ENCODE measurements at places on chromosomes 16 and 17.

DNA sequence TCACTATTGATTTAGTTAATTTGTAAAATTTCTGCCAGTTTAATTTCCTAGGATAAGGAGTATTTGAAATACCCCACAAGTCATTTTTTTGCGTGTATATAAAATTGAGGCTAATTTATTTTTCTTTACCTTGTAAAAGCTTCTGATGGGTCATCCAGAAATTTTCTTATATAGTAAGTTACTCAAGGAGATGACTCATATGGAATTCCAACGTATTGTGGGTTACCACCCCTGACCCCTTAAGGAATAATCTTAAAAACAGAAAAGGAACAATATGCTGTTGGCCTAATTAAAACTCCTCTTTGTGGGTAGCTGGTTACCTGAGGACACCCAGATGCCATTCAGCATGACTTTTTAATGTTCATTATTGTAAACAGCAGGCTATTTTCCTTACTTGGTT is 13.6 kb downstream of the HEATR6 start:
- no peak for DNase-seq

DNA sequence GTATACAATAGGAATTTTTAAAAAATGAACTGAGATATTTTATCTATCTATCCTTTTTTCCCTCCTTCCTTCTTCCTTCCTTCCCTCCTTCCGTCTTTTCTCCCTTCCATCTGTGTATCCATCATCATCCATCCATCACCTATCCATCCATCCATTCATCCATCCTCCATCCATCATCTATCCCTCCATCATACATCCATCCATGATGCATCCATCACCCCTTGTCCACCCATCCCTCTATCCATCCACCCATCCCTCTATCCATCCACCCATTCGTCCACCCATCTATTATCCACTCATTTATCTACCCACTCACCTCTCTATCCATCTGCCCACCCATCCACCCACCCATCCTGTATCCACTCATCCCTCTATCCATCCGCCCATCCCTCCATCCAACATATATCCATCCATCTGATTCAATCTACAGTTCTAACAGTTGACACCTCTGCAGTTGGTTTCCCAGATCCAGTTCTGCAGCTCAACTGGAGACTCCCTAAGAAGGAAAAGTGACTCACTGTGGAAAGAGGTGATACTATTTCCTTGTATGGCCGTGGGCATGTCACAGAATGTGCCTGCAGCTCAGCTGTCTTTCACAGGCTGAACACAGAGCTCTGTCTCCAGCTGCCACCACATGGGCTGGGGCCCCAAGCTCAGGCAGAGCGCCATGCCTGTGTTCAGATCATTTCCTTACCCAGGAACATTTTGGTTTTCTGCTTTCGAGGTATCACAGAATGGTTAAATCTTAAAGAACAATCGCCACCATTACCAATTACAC is 130.8 kb downstream of the XYLT1 start:
- DNase-seq: no peak

- DNase-seq: no peak
Observed at GRCh38 chr16:1998360-1998835, 8.6 kb downstream of the SYNGR3 start.

GRCh38 chr16:9259914-9260608 is 168.6 kb downstream of the HAPSTR1 start:
- DNase-seq: no peak

DNA sequence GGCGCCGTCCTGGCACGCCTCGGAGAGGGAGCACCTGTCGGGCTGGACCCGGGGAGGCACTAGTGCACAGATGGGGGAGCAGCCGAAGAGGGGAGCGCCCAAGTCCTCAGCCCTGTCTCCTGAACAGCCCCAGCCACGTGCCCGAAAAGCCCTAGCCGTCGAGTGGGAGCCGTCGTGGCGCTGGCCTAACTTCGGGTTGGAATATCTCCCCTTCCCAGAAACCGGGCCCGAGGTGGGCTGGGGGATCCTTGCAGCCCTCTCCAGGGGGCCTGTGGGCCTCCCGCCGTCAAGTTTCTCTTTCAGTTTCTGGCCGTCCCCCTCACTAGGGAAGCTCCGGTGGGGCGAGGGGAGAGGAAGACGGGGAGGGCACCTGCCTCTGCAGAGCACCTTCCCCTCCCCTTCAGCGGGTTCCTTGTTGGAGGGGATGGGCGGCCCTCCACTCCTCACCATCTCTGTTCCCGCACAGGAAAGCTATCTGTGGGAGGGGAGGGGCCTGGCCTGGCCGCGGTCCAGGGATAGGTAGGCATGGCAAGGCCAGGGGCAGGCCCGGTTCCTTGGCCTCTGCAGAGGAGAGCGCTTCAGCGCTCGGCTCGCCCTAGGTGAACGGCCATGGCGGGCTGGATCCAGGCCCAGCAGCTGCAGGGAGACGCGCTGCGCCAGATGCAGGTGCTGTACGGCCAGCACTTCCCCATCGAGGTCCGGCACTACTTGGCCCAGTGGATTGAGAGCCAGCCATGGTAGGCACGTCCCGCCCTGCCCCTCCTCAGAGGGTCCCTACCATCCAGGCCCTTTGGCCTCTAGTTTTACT is 709 bp downstream of the STAT5A start:
- no peak for DNase-seq

DNA sequence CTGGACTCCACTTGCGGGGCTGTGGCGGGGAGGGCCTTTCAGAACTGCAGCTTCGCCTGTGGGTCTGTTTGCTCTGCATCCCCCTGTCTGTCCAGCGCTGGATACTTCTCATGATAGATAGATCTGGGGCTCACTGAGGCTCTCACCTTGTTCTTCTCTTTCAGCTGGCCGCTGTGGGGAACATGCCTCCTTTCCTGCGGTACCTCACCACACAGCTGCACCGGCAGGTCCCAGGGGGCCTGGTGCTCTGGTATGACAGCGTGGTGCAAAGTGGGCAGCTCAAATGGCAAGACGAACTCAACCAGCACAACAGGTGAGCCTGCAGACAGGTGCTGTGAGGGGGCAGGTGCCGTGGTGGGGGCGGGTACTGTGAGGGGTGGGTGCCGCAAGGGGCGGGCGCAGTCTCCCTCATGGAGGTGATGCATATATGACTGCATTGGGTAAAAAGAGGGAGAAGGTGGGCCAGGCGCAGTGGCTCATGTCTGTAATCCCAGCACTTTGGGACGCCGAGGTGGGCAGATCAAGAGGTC is 6.2 kb downstream of the ENGASE start:
- DNase-seq: no peak

DNA sequence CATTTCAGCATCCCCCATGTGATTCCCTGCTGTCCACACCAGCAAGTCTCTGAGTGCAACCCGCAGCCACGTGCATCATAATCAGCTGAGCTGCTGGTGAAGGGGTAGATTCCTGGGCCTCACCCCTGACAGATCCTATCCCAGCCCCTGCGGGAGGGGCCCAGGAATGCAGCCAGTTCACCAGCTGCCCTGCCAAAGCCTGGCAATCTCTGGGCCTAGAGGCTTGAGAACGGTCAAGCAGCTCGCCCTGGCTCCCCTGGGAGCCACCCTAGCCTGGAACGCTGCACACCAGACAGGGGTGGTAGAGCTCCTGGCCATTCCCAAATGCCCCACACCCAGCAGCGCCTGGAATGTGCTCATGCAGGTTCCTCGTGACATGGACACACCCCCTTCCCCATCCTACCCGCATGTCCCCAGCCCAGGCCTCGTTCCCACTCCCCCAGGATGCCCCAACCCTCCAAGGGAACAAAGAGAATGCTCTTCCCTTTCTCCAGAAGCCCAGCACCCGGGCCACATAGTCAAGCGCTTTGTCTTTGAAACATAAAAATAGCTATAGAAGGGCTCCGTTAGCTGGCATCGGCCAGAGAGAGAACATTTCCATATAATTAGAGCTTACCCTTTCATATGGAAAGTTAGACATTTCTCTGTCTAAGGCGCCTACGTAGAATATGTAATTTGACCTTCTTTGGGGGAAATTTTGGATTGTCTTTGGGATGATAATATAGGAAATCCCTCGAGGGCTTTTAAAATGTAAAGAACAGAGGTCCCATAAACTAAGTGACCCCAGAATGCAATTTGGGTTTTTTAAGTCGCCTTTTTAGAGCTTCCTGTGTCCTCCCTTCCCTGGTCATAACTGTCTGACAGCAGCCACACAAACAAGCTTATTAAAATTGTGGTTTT is 3.4 kb downstream of the CEP295NL start:
- no peak for DNase-seq

DNA sequence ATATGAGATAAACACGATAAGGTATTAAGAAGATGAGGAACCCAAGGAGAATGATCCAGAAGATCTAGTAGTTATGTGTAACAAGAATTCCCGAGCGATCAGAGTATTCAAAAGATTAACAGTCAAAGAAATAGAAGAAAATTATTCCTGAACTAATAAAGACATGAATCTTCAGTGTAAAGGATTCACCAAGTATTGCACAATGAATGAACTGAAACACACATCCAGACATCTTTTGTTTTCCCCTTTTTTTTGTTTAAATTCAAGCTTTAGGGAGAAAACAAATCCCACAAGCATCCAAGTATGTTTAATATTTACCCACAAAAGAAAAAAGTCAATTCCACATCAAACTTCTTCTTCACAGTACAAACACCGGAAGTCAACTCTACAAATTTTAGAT is 23.7 kb upstream of the MYOCD start:
- no peak for DNase-seq

DNA sequence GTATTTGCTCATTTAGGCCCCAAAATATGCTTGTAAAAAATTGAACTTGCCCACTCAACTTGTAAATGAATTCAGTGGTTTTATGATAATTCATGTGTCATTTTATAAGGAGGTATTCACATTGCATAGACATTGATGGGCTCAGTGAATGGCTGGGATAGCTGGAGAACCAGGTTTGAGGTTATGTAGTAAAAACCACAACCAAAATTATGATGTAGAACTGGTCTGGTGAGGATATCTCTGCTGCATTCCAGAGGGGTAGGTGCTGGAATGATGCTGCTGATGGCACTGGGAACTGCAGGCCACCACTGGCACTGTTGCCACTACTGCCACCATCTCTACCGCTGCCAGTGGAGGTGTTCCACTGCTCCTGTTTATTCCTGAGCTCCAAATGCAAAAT is 21.5 kb upstream of the RABEP1 start:
- DNase-seq: no peak

GRCh38 chr17:72512649-72513556 is 392.1 kb downstream of the SOX9 start:
- no peak for DNase-seq

GRCh38 chr17:29102741-29103181 is 59.8 kb downstream of the PIPOX start:
- no peak for DNase-seq

GRCh38 chr16:68382296-68382718 is 66.0 kb downstream of the SMPD3 start:
- DNase-seq: peak; percentile 62

DNA sequence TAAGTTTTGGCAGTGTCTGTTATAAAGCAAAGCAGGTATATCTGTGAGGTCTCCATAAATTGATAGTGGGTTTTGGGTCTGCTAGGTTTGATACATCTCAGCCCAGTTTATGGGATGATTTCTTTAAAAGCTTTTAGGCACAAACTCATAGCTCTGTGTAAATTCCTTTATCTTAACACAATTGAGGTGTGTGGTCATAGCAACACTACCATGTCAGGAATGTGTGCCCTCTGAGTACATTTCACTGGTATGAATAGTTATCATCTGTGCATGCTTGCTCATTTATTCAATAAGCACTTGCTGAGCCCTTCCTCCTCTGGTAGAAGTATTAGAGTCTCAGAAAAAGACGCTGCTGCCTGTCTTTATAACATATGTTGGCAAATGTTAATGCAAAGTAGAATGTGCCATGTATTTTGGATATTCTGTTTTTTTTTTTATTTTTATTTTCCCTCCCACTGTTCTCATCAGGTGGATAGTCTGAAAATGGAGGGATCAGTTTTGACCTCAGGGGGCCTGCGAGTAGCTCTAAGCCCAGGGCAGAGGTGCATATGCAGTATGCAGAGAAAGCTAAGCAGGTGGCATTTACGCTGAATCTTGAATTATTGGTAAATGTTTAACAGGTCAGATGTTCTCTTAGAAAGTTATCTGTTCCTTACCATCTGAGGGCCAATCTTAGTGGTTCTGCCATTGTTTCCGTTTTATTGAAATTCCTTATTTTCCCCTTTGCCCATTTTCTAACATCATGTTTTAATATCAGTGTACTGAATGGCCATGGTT is 90.7 kb downstream of the WNT3 start:
- no peak for DNase-seq

GRCh38 chr17:62064791-62065563 is at the start of gene MED13:
Gene MED13 (minus strand): TSS chr17:62065278. CDS start chr17:62065205, 73 bp downstream.
- DNase-seq: peak; percentile 63

DNA sequence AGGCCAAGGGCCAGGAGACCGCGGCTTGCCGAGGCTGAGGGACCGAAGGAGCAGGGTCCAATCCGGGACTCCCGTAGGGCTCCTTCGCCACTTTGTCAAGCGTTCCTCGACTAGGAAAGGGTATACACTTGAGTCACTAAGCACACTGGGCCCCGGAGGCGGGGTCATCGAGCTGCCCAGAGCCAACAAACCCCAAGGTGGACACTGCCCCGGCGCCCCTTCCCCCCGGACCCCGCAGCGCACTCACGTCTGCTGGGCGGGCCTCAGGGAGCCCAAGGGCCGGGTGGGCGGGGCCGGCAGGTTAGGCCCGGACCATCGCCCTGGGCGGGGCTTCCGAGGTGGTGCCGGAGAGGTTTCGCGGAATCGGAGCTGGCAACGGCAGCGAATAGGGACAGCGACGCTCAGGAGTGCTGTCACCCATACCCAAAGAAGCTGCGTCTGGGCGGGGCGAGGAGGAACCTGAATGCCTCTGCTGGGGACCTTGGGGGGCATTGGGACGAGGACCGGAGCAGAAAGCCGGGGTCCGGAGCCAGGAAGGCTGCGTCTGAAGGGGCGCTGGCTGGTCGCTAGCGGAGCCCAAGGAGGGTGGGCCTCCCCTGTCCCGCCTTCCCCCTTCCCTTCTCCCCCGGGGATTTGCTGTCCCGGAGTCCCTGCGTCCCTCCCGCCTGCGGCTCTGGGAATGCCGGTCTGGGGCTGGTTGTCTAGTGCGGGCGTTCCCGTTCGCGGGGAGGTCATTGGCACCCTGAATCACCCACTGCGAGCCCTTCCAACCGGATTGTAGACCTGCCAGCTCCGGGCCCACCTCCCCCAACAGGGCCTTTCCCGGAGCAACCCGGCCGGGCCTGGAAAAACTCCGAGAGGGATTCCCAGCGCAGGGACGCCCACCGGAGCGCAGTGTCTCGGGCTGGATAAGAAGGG is 118.2 kb upstream of the SMURF2 start:
- DNase-seq: no peak

DNA sequence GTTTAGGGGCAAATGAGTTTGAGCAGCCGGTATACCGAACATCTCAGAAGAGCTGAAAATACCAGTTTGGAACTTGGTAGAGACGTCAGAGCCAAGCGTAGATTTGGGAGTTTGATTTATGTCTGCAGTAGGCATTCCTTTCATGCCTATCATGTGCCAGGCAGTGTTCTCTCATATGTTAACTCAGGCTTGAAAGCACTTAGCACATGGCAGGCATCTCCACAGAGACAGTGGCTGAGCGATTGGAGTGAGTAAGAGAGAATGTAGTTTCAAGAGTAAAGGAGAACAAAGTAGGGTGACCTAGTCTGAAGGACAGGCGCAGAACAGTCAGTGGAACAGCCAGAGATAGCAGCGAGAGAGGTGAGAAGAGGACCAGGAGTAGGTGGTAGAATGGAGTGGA is 207.0 kb downstream of the FTO start:
- DNase-seq: no peak

- no peak for DNase-seq
Observed at GRCh38 chr16:15836074-15836473, 20.8 kb downstream of the MYH11 start.

GRCh38 chr17:73798111-73798748 is 154.0 kb upstream of the SDK2 start:
- DNase-seq: no peak

All from HEK293T (cell line).